Naive thymus-derived CD8-positive, alpha-beta T cell (primary cell): ENCODE measurements at places on chromosomes 13 and 19.

DNA sequence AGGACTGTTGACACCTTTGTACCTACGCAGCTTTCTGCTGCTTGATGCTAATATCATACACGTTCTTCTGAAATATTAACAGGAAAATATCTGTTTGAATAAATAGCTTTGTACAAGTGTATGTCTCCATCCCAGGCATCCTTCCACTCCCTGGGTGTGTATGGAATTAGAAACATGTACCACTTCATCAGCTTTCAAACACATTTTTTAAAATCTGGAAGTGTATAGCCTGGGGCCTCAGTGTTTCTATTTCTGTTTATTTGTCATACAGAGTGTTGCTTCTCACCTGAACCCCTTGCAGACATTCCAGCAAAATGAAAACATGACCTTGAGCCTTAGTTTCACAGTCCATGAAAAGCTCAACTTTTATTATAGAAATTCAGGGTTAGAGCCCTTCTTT lies 168.6 kb downstream of the ITGBL1 start:
- no peak for DNase-seq

GRCh38 chr19:23802290-23802689 lies 43.6 kb upstream of the ZNF681 start:
- no peak for DNase-seq

DNA sequence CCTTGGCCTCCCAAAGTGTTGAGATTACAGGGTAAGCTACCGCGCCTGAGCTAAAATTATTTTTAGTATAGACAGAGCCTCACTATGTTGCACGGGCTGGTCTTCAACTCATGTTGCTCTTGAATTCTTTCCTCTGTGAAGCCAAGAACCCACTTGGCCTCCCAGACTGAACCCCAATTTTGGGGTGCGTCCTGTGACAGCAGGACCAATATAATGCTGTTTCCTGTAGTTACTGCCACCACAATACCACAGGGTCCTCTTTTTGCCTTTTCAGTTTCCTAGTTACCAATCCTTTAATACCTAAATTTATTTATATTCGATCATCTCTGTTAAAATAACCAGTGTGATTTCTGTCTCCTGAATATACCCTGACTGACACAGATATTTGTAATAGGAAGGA lies 32.9 kb downstream of the TSKS start:
- no peak for DNase-seq

DNA sequence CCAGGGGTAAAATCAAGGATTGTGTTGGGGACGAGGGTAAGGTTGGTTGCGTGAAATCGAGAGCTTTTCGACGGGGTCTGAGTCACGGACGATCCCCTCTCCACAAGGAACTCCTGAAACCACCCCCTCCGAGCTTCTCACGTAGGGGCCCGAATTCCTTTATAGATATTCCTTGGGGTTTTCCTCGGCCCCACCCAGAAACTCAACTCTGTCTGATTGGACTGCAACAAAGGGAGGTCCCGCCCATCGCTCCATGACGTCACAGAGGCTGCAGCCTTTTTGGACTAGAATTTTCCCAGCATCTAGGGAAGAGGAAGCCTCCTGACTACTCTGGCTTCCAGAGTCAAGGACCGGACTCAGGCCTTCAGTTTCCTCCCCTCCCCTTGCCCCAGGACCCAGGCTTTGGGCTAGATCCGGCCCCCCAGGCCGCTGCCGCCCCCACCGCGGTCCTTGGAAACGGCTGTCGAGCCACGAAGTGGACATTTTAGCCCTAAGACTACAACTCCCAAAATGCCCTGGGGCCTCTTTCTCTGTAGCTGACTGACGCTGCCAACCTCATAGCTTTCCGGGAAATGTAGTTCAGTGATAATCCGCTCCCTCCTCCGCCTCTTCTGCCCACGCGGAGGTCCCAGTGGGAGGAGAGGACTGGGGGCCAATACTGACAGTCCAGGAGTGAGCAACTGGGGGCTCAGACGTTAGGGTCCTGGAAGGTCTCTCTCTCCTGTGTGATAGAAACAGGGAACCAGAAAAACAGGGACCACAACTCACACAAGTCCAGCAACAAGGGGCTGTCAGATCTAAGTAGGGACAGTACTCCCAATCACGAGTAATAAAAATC lies at the start of gene IZUMO1:
Gene IZUMO1, minus strand, starts transcription at position 172 of the 838 bp plus-strand sequence. CDS start 1,050 bp downstream, outside the sequence.
- DNase-seq = peak; percentile 55

DNA sequence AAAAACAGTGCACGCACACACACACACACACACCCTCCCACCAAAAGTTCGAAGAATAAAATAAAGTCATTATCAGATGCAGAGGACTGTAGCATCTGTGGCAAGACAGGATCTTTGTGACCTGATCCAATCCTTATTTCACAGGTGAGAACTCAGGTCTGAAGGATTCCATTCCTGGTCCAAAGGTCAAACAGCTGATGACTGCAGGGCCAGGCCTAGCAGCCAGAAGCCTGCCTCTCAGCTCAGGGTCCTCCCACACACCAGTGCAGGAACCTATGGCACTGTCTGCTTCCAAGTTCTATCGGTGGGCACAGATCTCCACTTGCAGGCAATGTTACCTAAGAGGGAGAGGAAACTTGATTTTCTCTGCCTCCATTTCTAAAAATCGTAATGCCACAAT lies 57.5 kb downstream of the SERP2 start:
- no peak for DNase-seq

DNA sequence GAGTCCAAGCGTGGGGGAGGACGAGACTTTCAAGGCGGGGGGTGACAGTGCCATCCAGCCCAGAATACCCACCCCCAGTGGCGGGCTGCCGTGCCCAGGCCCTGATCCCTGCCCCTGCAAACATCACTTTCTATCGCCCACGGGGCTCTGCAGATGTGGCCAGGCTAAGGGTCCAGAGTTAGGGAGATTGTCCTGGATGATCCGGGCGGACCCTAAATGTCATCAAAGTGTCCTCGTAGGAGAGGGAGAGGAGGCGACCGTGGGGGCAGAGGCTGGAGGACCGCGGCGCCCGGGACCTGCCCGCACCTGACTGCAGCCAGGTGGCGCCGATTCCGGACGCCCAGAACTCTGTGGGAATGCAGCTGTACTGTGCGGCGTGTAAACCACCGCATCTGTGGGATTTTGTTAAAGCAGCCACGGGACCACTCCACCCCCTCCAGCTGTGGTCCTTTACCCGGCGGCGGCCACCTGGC lies 32.4 kb downstream of the GJA3 start:
- DNase-seq = peak; percentile 17

- DNase-seq = peak; percentile 8
Measured at GRCh38 chr13:40221460-40222201, 444.8 kb downstream of the FOXO1 start.

DNA sequence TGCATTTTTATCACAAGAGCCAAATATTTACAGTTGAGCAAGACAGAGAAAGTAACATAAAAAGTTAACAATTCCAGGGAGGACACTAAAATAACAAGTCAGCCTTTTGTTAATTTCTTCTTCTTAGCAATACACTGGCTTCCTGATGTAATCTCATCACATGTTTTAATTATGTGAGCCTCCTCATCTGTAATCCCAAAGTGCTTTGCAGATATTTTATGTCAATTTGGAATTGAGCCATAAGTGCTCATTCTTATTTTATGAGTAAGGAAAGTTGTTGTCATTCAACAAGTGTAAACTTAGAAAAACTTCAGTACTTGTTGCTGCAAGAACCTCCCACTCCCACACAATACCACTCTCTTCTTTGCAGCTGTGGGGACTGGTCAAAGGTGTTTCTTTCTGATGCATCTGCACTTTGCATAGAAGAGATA lies 223.6 kb downstream of the GPC6 start:
- DNase-seq = no peak

DNA sequence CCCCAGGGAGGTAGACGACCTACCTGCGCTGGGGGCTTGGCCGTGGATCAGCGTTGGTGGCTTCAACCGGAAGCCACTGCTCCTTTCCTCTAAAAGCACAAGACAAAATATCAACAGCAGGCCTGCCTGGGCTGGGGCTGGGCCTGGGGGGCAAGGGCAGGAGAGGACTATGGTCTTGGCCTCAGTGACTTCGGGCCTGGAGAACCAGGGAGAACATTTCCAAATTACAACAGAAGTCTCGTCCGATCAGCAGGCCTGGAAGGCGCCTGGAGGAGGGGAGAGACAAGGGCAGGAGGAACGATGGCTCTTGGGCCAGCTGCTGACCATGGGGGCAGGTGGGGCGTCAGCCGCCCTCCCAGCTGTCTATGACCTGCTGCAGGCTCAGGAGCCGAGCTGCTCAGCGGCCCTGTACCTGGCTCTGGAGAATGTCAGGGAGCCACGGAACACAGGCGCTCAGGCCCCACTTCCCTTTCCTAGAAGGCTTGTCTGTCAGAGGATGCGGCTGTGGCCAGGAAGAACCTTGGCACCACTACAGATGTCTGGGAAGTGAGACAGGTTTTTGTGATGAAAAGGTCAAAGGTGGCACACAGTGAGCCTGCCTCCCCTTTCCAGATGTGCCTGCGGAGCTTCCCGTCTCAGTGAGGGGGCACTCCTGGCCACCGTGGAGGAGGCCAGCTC lies 19.5 kb downstream of the CAPS start:
- no peak for DNase-seq

DNA sequence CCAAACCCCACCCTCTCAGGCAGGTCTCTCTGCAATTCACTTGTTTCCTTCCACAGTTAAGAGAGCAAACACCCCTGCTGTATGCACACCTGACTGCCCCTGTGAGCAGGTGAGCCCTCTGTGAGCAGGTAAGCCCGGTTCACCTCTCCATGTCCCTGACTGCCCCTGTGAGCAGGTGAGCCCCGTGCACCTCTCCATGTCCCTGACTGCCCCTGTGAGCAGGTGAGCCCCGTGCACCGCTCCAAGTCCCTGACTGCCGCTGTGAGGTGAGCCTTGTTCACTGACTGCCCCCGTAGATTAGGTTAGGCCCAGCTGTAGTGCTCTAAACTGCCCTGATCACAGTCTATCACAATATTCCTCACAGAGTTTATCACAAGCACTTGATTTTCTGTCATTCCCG lies 29.2 kb downstream of the TMTC4 start:
- DNase-seq = no peak

GRCh38 chr19:17512574-17512939 lies 1.1 kb downstream of the PGLS start:
- DNase-seq = no peak

DNA sequence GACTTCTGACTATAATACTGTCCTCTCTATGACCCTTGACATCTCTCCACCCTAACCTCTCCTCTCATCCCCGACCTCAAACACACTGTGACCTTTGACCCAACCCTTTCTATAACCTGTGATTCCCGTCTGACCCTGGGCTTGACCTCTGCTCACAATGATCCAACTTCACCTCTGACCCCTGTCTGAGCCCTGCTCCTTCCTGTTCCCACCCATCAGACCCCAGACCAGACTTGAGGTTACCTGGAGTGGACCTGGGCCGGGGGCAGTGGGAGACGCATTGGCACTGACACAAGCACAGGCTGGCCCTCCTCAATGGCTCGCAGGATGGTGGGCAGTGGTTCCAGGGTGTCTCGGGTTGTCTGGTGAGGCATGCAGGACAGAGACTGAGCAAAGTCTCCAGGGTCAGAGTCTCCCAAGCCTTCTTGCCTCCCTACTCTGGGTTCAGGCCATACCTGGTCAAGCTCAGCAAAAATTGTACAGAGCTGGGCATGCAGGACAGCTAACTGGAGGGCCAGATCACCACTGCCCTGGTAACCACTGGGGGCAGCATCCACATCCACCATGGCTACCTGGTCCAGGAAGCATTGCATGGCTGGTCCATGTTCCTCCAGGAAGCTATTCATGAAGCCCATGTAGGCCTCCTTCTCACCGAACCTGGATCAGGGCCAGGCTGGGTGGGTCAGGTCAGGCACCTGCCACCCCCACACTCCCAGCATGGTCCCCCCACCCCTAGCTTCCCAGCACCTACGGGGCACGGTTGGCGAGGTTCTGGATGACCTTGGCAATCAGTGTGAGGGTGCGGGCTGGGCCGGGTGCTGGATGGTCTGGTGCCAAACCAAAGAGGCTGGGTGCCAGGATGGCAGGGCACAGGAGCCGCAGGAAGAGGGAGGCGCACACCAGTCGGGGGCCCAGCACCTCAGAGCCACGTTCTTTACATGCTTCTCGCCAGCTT lies 4.4 kb upstream of the WIZ start:
- DNase-seq = no peak

GRCh38 chr19:35264268-35265125 lies 4.3 kb upstream of the USF2 start:
- no peak for DNase-seq

GRCh38 chr19:2170219-2170618 lies 6.5 kb downstream of the DOT1L start:
- DNase-seq = no peak

DNA sequence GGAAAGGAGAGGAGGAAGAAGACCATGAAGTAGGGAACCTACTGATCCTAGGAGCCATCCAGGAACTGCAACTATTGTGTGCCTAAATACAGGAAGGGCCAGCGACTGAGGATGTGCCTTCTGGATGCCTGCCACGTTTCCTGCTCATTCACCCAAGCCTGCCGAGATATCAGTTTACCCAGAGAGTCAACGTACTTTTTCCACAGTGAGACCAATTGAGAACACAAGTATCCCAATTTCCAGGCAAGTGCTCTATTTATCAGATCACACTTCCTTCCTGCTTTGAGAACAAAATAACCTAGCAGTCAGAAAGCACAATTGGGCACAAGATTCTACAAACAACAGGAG lies 122.4 kb downstream of the AKAP11 start:
- no peak for DNase-seq

DNA sequence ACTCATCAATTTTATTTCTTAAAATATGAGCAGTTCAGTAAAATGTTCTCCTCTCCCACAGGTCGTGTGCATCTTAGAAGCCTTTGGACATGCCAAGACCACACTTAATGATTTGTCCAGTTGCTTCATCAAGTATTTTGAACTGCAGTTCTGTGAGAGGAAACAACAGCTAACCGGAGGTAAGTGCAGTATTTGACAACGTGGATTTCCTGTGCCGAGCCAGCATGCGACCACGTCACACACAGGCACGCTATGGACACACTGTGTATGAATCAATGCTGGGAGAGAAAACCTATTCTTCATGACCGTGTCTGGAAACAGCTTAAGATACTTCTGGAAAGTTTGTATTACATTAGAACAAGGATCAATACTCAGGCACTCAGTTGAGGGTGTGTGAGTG lies 268.5 kb downstream of the MYO16 start:
- no peak for DNase-seq

GRCh38 chr13:21929400-21929799 lies 258.5 kb downstream of the FGF9 start:
- DNase-seq = no peak

GRCh38 chr13:35283856-35284255 lies 192.6 kb downstream of the MAB21L1 start:
- no peak for DNase-seq

GRCh38 chr13:25675060-25675459 lies 303.3 kb downstream of the ATP8A2 start:
- DNase-seq = no peak

- DNase-seq = no peak
Measured at GRCh38 chr13:62537593-62537992, 1121.9 kb upstream of the PCDH20 start.

- DNase-seq = no peak
Measured at GRCh38 chr13:21518617-21519144, 59.6 kb upstream of the ZDHHC20 start.

GRCh38 chr13:43924549-43925245 lies 45.0 kb downstream of the LACC1 start:
- DNase-seq = no peak
